PC-9 (cell line): ENCODE measurements at places on chromosomes 1 and 21. TPM values are rescaled to one million over a fixed set of nuclear protein-coding genes. Genes with fewer than 3 reads are reported as not detected.

DNA sequence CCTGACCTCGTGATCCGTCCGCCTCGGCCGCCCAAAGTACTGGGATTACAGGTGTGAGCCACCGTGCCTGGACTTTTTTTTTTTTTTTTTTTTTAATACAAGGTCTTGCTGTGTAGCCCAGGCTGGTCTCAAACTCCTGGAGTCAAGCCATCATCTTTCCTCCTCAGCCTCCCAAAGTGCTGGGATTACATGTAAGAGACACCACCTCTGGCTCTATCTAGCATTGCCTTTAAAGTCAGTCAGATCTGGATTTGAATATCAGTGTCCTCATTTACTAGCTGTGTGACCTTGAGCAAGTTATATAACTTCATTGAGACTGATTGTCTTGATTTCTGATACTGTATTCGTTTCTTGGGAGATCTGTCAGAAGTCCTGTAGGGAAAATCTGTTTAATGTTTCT, 6.6 kb downstream of the MAP3K21 start:
- DNase-seq: no peak

GRCh38 chr21:28674763-28675162, 317.9 kb downstream of the LTN1 start:
- no peak for DNase-seq

GRCh38 chr21:42906233-42906632, 13.1 kb downstream of the NDUFV3 start:
- DNase-seq: no peak

GRCh38 chr1:18532390-18533170, 51.9 kb downstream of the KLHDC7A start:
- no peak for DNase-seq

PTPRC gene
- 0.58 and 0.79 TPM in 2 replicates for total RNA-seq

REG4 gene
- not detected in 2 replicates for total RNA-seq
